ENCODE measurements at places on chromosomes 2 and 18. TPM values are rescaled to one million over a fixed set of nuclear protein-coding genes. Genes with fewer than 3 reads are reported as not detected.
A peak's percentile ranks its signal among the peaks of the same experiment; 100 is the strongest.

Gene ZNF519
- 2.8 TPM for total RNA-seq

Gene NDUFS1
- 81.2 TPM for total RNA-seq

Gene AFF3
- 0.50 TPM for total RNA-seq

Gene DAW1
- not detected for total RNA-seq

Gene FLACC1
- 1.3 TPM for total RNA-seq

Gene TACR1
- total RNA-seq: not detected

Gene DCC
- total RNA-seq: not detected

Gene CDK15
- total RNA-seq: 1.3 TPM

Gene KIAA2012
- total RNA-seq: under 0.01 TPM

DNA sequence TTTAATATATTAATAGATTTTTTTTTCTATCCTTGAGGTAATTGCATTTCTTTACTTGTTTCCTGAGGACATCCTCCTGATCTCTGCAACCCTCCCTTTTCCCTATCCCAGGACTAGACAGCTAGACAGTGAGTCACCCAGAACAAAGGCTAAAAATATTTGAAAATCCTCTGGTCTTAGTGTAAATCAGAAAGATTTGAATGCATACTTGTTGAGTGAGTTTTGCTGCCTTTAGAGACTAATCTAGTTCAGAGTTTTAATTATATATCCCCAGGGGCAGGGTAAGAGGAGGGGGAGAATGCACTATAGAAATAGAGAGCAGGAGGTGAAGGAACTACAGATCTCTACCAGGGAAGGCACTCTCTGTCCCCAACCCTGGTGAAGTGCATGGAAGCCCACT, 202.3 kb upstream of the TCF4 start:
- H3K4me3 ChIP-seq: no peak overlapping the region
- no peaks in the 10 kb centered on the region for H3K36me3 ChIP-seq
- peaks cover 7% of the 10 kb centered on the region for H3K4me1 ChIP-seq

DNA sequence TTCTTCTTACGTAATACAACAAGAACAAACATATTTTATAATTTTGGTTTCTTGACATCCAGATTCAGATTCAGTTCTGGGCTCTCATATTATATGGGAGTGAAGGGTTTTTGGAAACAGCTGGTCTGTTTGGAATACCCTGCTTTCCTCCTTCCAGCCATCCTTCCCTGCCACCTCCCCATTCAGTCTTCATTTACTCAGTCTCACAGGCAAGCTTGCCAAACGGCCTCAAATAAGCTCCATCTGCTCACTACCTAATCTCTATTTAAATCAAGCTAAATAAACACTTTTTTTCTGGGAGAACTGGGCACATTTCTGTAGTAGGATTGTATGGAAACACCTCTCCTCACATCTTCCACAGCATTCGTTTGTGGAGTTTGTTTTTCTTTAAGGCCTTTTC, 147.5 kb downstream of the RND3 start:
- no peaks in the 10 kb centered on the region for H3K27me3 ChIP-seq
- H3K4me1 ChIP-seq: no peaks in the 10 kb centered on the region
- no peak overlapping the region for H3K27ac ChIP-seq
- H3K4me3 ChIP-seq: no peak overlapping the region

GRCh38 chr2:152813351-152813750, 94.9 kb downstream of the ARL6IP6 start:
- no peaks in the 10 kb centered on the region for H3K27me3 ChIP-seq
- H3K4me3 ChIP-seq: no peak overlapping the region
- H3K27ac ChIP-seq: no peak overlapping the region
- no peaks in the 10 kb centered on the region for H3K36me3 ChIP-seq
- H3K4me1 ChIP-seq: no peaks in the 10 kb centered on the region

DNA sequence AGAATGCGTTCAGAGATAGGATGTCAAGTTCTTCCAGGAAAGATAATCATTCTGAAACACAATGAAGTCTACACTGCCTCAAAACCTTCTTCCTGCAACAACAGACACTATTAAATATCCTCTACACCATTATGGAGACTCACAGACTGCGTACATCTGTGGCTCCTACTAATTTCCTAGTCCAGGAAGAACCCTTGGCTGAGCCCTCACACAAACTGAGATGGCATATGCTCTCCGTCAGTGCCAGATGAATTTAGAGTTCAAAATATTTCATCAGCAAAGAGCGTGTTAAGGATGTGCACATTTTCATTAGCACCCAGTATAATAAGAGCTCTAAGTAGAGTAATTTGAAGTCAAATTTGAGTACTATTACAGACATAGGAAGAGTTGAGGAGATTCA, 117.2 kb downstream of the TCF4 start:
- H3K27me3 ChIP-seq: no peaks in the 10 kb centered on the region
- H3K36me3 ChIP-seq: no peaks in the 10 kb centered on the region
- no peak overlapping the region for H3K4me3 ChIP-seq
- no peak for DNase-seq
- no peak overlapping the region for H3K27ac ChIP-seq
- no peaks in the 10 kb centered on the region for H3K4me1 ChIP-seq

DNA sequence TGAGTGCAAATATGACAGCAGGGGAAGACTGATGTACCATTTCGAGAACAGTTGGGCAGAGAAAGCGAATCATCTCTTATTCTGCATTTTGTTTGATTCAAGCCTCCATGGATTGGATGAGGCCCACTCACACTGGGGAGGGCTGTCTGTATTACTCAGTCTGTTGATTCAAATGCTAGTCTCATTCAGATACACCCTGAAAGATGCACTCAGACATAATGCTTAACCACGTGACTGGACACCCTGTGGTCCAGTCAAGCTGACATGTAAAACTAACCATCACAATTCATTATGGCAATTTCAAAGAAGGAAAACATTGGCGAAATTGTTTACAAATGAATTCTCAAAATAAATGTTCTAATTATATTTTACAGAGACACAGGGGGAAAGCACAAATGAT, 1210.2 kb downstream of the DPP10 start:
- H3K4me3 ChIP-seq: no peak overlapping the region
- no peaks in the 10 kb centered on the region for H3K4me1 ChIP-seq
- no peaks in the 10 kb centered on the region for H3K27me3 ChIP-seq

- no peak overlapping the region for H3K4me3 ChIP-seq
- no peaks in the 10 kb centered on the region for H3K36me3 ChIP-seq
- H3K27me3 ChIP-seq: no peaks in the 10 kb centered on the region
- peaks cover 2% of the 10 kb centered on the region for H3K4me1 ChIP-seq
Measured at GRCh38 chr2:144364944-144365738, 154.8 kb downstream of the ZEB2 start.

DNA sequence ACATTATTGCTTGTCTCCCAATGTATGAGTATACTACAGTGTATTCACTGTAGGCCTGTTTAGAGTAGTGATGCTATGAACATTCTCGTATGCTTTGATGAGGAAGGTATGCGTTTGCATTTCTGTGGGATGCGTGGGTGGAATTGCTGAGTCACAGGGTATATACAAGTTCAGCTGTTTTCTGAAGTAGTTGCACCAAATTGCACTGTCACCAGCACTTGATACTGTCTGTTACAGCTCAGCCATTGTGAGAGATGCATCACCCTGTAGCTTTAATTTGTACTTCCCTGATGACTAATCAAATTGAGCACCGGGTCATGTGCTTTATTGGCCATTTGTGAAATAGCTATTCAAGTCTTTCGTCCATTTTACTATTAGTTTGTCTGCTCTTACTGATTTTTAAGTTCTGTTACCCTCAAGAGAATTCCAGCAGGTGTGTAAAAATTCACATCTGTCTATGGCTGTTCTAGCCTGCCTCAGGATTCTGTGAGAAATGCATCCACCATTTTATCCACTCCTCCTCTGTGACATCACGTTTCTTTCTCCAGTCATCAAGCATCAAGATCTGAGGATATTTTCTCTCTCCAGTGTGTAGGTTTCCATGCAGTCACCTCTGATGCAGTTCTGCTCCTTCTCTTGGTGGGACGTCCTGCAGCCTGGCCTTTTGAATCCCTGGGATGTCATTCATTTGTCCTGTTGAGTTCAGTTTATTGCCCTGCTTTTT, 72.5 kb downstream of the DGKD start:
- DNase-seq: peak; percentile 77
- no peak overlapping the region for H3K4me3 ChIP-seq
- peaks cover 2% of the 10 kb centered on the region for H3K36me3 ChIP-seq
- no peaks in the 10 kb centered on the region for H3K4me1 ChIP-seq
- H3K27ac ChIP-seq: peak overlapping the region; percentile 24

- H3K36me3 ChIP-seq: no peaks in the 10 kb centered on the region
- no peak overlapping the region for H3K4me3 ChIP-seq
- H3K27me3 ChIP-seq: no peaks in the 10 kb centered on the region
- no peak for DNase-seq
Measured at GRCh38 chr18:1708006-1708405, 803.3 kb downstream of the ADCYAP1 start.

DNA sequence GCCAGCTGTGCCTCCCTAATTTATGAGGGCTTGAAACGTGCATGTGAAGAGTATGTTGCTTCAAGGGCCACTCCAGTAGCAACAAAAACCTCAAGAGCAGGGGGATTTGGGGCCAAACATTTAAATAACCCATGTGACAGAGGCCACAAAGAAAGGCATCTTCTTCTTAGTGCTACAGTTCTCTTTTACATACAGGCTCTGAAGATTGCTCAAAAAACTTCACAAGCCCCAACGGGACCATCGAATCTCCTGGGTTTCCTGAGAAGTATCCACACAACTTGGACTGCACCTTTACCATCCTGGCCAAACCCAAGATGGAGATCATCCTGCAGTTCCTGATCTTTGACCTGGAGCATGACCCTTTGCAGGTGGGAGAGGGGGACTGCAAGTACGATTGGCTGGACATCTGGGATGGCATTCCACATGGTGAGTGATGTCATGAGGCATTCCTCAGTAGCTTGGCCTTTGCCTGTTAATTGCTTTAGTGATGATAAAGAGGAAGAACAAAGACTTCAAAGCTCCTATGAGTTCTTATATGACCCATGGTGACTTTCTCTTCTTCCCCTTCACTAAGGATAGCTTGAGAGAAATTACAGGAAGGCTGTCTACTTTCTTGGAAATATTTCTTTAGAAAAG, 40.1 kb downstream of the NRP2 start:
- H3K36me3 ChIP-seq: peaks cover 2% of the 10 kb centered on the region
- no peaks in the 10 kb centered on the region for H3K27me3 ChIP-seq
- no peak overlapping the region for H3K27ac ChIP-seq
- H3K4me1 ChIP-seq: peaks cover 2% of the 10 kb centered on the region

GRCh38 chr2:241425368-241425767, 69.3 kb downstream of the FARP2 start:
- no peak overlapping the region for H3K27ac ChIP-seq
- H3K36me3 ChIP-seq: no peaks in the 10 kb centered on the region
- no peak overlapping the region for H3K4me3 ChIP-seq
- DNase-seq: no peak
- H3K4me1 ChIP-seq: no peaks in the 10 kb centered on the region
- H3K27me3 ChIP-seq: no peaks in the 10 kb centered on the region

GRCh38 chr18:67402543-67402942, 114.0 kb downstream of the DSEL start:
- no peaks in the 10 kb centered on the region for H3K27me3 ChIP-seq
- no peaks in the 10 kb centered on the region for H3K36me3 ChIP-seq
- no peak overlapping the region for H3K4me3 ChIP-seq
- no peaks in the 10 kb centered on the region for H3K4me1 ChIP-seq

DNA sequence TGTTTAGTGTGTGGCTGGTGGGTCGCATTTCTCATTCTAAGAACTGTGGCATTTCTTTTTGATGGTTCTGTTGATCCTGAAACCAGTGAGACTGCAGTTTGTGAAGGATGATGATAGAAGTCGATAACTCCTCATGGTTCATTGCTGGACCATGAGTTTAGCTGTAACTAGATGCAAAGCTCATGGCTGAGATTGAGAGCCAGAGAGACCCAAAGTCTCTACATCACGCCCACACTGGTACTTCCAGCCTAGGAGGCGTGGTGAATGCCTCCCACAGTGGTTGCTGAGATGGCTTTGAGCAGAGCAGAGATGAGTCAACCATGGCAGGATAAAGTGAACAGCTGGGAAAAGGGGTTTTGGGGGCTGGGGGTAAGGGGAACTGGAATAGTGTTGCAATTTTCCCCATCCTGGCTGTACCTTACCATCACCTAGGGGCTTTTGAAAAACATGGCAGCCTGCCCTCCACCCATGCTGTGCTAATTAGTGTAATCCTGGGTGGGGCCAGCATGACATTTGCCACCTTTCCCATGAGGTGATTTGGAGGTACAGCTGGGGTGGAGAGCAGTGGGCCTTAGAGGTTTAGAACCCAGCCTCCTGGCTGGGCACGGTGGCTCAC, 24.1 kb downstream of the INPP4A start:
- no peaks in the 10 kb centered on the region for H3K36me3 ChIP-seq
- H3K27me3 ChIP-seq: no peaks in the 10 kb centered on the region
- peak; percentile 66 for DNase-seq
- peaks cover 2% of the 10 kb centered on the region for H3K4me1 ChIP-seq

- DNase-seq: peak; percentile 68
- H3K36me3 ChIP-seq: no peaks in the 10 kb centered on the region
- peak overlapping the region; percentile 81 for H3K27ac ChIP-seq
- no peaks in the 10 kb centered on the region for H3K27me3 ChIP-seq
Measured at GRCh38 chr2:46299365-46300263, 2.4 kb downstream of the EPAS1 start.

Measured in fibroblast of lung (primary cell).